ENCODE measurements at places on chromosomes 1 and 21.

DNA sequence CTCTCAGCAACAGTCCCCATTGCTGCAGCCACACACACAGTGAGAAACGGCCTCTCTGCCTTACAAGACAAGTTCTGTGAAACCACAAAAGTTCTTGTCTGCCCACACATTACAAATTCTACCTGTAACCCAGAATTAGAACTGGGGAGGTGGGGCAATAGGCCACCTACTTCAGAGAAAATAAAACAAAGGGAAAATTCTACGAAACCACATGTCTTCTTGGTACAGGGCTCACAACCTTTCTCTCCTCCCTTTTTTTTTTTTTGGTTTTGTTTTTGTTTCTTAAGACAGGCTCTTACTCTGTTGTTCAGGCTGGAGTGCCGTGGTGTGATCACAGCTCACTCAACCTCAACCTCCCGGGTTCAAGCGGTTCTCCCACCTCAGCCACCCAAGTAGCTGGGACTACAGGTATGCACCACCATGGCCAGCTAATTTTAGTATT is 30.2 kb downstream of the LPAR3 start:
- DNase-seq, result no peak

- DNase-seq, result no peak
Measured at GRCh38 chr1:85240174-85240601, 19.3 kb downstream of the C1orf52 start.

- DNase-seq, result no peak
Measured at GRCh38 chr21:41482301-41482700, 25.7 kb downstream of the TMPRSS2 start.

- no peak for DNase-seq
Measured at GRCh38 chr1:94633051-94633450, 91.5 kb upstream of the F3 start.

DNA sequence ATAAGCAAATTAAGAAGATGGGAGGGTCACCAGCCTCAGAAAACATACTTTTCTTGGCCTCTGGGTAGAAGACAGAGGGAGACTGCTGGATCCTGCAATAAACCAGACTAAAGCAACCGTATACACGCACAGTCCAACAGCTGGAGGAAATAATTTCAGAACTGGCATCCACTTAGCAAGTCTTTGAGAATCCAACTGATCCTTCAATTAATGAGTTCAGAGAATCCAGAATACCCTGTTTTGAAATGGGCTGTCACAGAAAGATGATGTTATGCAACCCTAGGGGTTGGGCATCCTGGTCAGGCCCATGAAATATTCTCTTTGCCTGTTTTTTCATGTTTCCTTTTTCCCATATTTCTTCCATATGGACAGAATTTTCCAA is 134.0 kb upstream of the MAGI3 start:
- DNase-seq, result no peak

GRCh38 chr1:83764209-83764608 is 234.7 kb downstream of the TTLL7 start:
- DNase-seq, result no peak

Measured in MV-4-11 (cell line).